ENCODE measurements at places on chromosomes 5 and 9.

DNA sequence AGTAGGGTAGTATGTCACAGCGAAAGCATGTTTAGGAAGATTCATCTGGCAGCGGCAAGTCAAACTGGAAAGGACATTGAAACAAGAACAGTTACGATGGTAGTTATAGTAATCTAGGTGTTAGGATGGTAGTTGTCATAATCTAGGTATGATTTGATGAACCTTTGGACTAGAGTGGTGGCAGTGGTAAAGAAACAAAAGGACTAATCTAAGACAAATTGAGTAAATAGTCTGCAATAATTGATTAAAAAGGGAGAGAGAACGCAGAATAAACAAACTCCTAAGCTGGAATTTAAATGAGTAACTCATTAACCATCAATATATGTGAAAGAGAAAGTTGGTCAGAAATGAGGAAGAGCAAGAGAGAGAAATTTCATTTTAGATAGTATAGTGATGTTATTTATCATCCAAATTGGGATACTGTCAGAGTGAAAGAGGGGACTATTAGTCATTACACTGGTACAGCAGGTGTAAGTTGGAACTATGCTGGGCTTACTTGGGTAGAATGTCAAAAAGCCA lies 56.8 kb downstream of the MTREX start:
- no peak for DNase-seq

DNA sequence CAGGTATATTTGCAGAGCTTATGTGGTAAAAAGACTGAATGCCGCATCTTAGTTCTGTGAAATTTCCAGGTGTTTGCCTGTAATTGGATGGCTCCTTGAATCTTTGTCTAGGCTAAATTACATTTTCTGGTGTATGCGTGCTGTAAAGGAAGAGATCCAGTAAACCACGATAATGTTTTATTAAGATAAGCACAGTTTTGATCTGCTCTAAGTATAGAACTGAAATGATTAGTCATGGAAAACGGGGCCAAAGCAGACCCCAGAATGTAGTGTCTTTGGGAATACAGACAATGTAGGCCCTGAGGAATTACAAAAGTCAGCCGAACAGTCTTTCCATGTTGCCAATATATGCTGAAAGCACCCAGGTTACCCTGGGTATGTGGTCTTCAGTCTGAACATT lies 257.3 kb downstream of the FANCC start:
- no peak for DNase-seq

GRCh38 chr5:55544341-55544740 lies 9.6 kb upstream of the PLPP1 start:
- no peak for DNase-seq

GRCh38 chr5:89445106-89445745 lies 562.2 kb upstream of the MEF2C start:
- peak; percentile 67 for DNase-seq

GRCh38 chr5:116939641-116940040 lies 365.0 kb upstream of the SEMA6A start:
- DNase-seq, result peak; percentile 36

DNA sequence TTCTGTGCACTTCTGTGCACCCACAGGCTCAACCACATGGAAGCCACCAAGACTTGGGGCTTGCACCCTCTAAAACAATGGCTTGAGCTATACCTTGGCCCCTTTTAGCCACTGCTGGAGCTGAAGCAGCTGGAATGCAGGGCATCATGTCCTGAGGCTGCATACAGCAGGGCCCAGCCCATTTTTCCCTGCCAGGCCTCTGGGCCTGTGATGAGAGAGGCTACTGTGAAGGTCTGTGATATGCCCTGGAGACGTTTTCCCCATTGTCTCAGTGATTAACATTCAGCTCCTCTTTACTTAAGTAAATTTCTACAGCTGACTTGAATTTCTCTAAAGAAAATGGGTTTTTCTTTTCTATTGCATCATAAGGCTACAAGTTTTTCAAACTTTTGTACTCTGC lies 134.0 kb upstream of the EGFLAM start:
- DNase-seq, result no peak

GRCh38 chr9:38257626-38258215 lies 134.8 kb upstream of the ALDH1B1 start:
- DNase-seq, result no peak

DNA sequence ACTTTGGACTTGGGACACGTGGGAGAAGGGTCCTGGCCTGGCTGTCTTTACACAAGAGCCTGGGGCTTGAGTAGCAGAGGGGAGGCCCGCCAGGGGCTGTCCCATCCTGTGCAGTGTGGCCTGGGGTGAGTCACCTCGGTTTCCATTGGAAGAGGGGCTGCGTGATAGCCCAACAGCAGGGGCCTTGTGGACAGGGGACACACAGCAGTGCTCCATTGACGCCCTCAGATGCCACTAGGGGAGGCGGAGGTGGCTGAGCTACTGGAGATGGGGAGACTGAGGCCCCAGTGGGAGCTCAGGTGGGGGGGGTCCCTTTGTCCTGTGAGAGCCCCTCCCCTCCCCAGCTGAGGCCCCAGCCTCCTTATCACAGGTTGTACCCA lies 50.0 kb upstream of the RNU6ATAC start:
- DNase-seq, result peak; percentile 39

- no peak for DNase-seq
These were observed 14.9 kb upstream of the HRH2 start for GRCh38 chr5:175642998-175643397.

- DNase-seq, result peak; percentile 6
These were observed 11.4 kb downstream of the LRRC8A start for GRCh38 chr9:128893354-128893753.

DNA sequence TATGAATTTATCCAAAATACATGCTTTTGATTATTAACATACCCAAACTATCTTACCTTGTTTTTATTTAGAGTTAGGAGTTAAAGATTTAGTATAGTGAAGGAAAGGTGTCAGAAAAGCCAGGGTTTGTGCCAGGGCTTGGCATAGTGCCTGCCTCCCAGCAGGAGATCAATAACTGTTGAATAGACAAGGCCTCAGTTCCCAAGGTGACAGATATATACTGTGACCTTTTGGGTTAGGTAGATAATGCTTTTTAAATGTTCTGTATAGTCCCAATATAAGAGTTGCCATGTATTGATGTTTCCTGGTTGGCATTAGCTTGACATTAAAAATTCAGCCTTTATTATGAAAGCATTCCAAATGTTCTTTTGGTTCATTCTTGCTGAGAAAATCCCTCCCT lies 121.8 kb downstream of the MCTP1 start:
- no peak for DNase-seq

GRCh38 chr5:72238712-72239445 lies 81.2 kb downstream of the MRPS27 start:
- DNase-seq, result no peak

- DNase-seq, result no peak
These were observed 175.1 kb downstream of the TMC1 start for GRCh38 chr9:72696511-72696910.

GRCh38 chr9:105198865-105199264 lies 45.6 kb upstream of the SLC44A1 start:
- DNase-seq, result no peak

- DNase-seq, result peak; percentile 93
These were observed 9.6 kb upstream of the TRAF1 start for GRCh38 chr9:120936011-120936763.

DNA sequence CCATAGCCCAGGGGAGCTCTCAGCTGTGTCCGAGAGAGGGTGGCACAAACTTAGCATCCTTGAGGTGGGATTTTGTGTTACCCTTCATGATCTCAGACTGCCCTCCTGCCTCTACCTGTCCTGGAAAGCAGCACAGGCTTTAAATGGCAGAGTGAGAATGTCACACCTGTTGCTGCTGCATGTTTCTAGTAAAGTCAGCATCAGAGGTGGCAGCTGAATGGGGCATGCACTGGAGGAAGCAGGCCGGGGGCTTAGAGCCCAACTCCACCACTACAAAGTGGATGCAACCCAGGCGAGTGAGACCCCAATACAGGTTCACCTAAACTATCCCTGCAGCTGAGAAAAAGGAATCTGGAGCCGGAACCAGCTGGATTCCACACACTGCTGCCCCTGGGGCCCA lies 51.6 kb downstream of the MACROH2A1 start:
- DNase-seq, result no peak

DNA sequence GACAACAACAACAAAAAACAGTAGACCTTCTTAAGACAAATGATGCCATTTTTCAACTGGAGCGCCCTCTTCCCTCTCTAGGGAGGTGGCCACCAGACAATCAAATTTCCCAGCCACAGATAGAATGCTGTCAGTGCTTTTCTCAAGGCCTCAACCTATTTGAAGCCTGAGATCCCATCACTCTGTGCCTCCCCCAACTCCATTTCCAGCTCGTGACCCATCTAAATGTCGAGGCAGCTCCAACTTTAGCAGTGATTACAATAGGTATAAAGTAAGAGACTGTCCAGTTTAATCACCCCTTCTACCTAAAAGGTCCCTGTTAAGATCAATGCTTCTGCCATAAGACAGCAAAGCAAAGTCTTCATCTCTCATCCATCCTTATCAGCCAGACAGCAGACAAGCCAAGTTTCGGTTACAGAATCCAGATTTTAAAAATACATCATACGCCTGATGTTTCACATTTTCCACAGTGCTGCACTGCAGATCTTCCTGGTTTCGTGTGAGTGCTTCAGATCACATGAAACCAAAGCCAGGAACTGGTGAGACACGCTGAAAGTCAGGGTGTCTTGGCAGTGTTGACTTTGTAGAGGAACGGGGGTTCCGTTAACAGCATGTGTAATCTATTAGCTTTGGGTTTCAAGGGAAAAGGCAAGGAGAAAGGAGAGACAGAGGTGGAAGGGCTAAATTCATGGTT lies 447.8 kb downstream of the ENC1 start:
- DNase-seq, result no peak

DNA sequence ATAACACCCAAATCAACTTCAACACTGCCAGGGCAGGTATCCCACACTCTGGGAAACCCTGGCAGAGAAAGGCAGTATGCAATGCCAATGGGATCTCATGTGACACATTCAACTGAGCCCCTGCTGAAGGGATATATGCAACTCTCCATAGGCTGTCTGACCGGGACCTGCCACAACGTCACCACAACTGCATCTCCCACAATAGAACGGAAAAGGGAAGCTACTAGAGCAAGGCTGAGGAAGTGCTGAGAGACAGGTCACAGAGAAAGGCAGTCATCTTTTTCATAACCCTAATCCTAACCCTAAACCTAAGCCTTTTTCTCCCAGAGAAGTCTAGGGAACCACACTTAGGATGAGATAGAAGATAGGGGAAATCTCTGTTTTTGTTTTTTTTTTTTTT lies 345.9 kb upstream of the CD180 start:
- DNase-seq, result no peak
